ENCODE measurements at places on chromosomes 6 and 20.

DNA sequence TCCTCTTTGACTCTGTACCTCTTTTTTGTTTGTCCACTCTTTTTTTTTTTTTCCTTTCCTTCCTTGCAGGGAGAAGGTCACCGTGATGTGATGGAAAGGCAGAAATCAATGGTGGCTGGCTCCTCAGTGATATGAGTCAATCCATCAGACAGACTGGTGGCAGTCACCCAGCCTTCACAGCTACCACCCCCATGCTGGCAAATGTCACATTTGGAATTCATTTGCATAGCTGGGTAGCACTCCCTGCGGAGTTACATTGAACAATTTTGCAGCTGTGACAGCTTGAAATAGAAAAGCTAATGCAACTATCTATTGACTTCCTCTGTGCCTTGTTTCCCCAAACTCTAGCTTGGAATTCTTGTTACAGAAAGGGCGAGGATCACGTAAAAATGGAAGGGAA, 668.4 kb downstream of the C6orf118 start:
- no peak for DNase-seq

GRCh38 chr20:62119591-62120364, 2.5 kb upstream of the LSM14B start:
- DNase-seq, result no peak

DNA sequence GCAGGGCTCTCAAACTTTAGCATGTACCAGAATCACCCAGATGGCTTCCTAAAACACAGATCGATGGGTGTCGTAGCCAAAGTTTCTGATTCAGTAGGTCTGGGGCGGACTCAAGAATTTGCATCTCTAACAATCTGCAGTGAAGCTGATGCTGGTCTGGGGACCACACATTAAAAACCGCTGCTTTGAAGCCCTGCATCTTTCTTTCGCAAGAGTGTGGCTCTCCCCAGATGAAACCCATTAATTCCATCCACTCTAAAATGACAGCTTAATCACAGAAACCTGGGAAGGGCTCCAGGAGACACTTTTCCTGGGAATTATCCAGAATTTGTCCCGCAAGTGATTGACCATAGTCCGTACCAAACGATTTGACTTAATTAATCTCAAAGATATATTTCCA, 319.8 kb upstream of the PLCB4 start:
- DNase-seq, result no peak

GRCh38 chr20:47859278-47859677, 74.0 kb upstream of the SULF2 start:
- DNase-seq, result no peak

GRCh38 chr20:38674092-38674764, 50.1 kb upstream of the SLC32A1 start:
- DNase-seq, result peak; percentile 37

DNA sequence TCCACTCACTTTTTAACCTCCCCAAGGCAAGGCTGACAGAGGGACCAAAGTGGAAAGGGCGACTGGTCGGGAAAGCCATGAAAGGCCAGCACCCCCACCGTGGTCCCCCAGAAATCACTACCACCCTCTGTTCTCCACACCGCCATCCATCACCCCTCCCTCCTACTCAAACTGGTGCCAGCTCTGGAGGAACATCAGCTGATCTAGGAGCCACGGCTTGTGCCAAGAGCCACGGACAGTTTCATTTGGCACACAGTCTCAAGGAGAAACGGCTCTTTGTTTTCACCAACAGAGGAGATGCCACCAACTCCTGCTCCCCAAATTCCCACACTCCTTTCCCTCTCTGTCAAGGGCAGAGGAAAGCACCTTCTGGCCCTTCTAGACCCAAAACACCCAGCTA, 26.0 kb downstream of the TBC1D7 start:
- no peak for DNase-seq

DNA sequence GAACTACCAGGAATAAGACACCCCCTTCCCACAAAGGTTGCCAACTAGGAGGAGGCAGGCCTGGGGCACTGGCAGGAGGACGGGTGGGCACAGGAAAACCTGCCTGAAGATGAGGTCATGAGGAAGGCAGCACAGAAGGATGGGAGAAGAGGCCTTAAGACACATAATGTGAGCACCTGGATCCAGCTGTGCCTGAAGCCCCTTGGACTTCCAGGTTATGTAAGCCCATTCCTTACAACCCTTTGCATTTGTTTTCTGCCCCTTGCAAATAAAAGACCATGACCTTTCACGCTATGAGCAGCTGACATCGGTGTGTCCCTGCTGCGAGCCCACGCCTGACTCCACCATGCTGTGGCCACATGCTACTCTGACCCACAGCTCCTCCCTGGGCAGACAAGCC, 23.4 kb downstream of the KCNQ2 start:
- no peak for DNase-seq

DNA sequence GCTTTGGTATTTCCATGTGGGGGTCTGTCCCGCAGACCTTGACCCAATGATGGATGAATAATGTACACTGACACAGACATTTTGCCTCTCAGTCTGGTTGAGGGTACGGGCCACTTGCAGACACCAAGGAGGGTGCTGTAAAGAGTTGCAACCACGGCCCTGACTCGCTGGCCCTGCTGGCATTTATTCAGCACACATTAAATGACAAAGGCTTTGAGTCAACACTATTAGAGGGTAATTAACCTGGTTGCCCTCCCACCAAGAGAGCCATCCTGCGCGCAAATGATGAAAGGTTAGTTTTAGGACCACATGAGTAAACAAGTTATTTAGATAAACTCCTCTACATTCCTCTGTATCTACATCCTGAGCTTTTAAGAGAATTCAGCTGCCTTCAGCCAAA, 308.9 kb upstream of the MMS22L start:
- DNase-seq, result no peak

GRCh38 chr6:133995296-133995695, 42.3 kb downstream of the TBPL1 start:
- no peak for DNase-seq
